ENCODE measurements at places on chromosomes 2 and 18. TPM values are rescaled to one million over a fixed set of nuclear protein-coding genes. Genes with fewer than 3 reads are reported as not detected.

GRCh38 chr18:48813833-48814489, 136.8 kb downstream of the SMAD7 start:
- DNase-seq, result peak; percentile 64

The WDR43 gene
- 45.5 TPM for total RNA-seq

- no peak for DNase-seq
These were observed 149.2 kb upstream of the KLHL29 start for GRCh38 chr2:23235736-23236135.

- DNase-seq, result no peak
These were observed 177.2 kb downstream of the BCL11A start for GRCh38 chr2:60376252-60376651.

The STARD6 gene
- not detected for total RNA-seq

The C18orf63 gene
- total RNA-seq, result not detected

The FHOD3 gene
- not detected for total RNA-seq

The TEX44 gene
- not detected for total RNA-seq

GRCh38 chr2:169118060-169118459, 48.7 kb downstream of the DHRS9 start:
- no peak for DNase-seq

All from activated CD4-positive, alpha-beta memory T cell treated with anti-CD3 and anti-CD28 coated beads, Interleukin-2, amount 10 ng/mL, durations not matched to agents 7 days and 5 days (primary cell).